ENCODE measurements at places on chromosomes 3 and 15.

DNA sequence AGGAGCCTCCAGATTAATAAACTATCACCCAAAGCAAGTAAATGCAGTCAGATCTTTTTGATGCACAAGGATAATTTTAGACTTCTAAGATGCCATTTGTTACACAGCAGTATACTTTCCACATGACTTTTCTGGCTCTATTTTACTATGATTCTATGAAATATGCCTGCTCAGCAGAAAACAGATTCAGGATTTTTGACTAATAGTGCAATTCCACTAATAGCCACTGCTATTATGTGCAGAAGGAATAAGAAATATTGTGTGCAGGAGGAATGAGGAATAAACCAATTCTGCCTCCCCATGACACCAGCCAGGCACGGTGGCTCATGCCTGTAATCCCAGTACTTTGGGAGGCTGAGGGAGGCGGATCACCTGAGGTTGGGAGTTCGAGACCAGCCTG lies 11.5 kb upstream of the SPPL2A start:
- DNase-seq = no peak

- DNase-seq = no peak
These were observed 4.0 kb downstream of the PDHB start for GRCh38 chr3:58429657-58430056.

DNA sequence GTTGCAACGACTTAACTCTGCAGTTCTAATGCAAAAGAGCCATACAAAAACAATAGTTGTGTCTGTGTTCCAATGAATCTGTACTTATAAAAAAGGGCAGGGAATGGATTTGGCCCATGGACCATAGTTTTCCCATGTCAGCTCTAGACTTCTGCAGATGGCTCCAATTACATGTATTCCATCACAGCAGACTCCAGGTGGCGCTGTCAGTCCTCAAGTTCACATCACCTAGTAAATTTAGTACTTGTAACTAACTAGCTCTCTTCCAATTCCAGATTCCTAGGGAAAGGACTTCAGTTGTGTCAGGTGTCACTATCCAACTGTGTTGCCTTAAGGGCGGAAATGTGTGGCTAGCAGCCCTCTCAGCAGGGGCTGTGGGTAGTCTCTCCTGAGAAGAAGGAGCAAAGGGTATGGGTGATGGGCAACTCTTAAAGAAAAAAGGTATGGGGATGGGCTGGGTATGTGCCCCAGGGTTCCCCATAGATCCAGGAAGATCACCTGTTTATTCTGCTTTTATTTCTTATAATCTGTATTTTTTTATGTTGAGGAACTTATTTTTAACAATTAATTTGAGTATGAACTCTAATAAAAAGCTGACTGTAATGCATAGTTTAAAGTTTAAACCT lies 36.2 kb downstream of the BBS4 start:
- peak; percentile 78 for DNase-seq

GRCh38 chr3:64870876-64871646 lies 183.3 kb upstream of the ADAMTS9 start:
- DNase-seq = no peak

- no peak for DNase-seq
These were observed 53.9 kb downstream of the FGD5 start for GRCh38 chr3:14872706-14873105.

DNA sequence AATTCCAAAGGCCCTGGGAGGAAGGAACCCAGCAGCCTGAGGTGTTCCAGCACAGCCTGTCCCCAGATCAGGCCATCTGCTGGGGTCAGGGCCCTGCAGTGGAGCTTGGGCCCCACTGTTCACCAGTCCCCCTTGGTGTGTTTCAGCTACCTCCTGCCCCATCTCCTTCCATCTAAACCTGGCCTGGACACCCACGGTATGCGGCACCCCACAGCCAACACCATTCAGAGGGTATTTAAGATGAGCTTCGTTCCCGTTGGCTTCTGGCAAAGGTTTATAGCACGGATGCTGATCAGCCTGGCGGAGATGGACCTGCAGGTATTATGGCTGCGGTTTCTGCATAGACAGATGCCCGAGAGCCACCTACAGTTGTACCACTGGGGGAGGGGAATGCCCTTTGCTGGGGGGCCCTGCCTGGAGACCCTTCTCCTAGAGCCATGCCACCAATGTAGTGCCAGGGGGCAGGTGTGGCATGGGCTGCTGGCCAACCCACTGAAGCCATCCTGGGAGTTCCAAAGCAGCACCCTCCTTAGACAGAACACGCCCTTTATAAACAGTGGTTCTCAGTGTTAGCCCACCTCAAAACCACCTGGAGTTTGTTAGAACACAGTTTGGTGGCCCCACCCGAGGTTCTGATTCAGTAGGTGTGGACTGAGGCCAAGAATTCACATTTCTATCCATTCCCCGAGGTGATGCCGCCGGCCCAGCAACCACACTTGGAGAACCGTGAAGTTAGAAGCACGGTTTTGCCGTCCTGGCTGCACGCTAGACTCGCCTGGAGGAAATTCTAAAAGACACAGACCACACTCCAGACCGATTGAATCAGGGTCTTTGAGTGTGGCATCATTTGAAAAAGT lies 126.9 kb downstream of the LRRK1 start:
- no peak for DNase-seq

GRCh38 chr3:88987776-88988175 lies 119.6 kb upstream of the EPHA3 start:
- no peak for DNase-seq

- no peak for DNase-seq
These were observed 63.3 kb downstream of the ATP1B3 start for GRCh38 chr3:141939759-141940158.

GRCh38 chr15:90955624-90956273 lies 1.1 kb downstream of the RCCD1 start:
- DNase-seq = peak; percentile 37

All from hematopoietic multipotent progenitor cell treated with erythropoietin and hydrocortisone succinate and interleukin-3 and kit ligand, for 4 days (in vitro differentiated cells).